Ascending aorta (tissue), 2 donors: ENCODE measurements at places on chromosomes 11 and 22. TPM values are rescaled to one million over a fixed set of nuclear protein-coding genes. Genes with fewer than 3 reads are reported as not detected.

The FAM227A gene
- total RNA-seq, result 0.43 TPM

The MFRP gene
- total RNA-seq, result not detected

The APOBEC3B gene
- 0.64 TPM for total RNA-seq

DNA sequence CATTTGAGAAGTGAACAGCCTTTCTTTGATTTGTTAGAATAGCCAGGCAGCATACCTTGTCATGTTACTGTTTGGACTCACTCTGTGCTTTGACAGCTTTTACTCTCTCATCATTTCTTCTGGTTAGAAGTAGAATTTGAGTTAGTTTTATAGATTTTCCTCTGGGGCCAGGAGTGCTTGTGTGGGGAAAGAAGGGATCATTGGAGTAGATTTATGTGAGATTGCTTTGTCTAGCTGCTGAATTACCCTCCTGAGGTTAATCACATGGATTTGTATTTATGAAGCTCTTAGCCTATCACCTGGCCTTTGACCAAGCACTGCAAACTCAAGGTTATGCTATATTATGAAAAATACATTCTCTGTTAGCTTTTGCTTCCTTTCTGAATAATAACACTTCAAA is 54.3 kb downstream of the SWAP70 start:
- no peak for DNase-seq

DNA sequence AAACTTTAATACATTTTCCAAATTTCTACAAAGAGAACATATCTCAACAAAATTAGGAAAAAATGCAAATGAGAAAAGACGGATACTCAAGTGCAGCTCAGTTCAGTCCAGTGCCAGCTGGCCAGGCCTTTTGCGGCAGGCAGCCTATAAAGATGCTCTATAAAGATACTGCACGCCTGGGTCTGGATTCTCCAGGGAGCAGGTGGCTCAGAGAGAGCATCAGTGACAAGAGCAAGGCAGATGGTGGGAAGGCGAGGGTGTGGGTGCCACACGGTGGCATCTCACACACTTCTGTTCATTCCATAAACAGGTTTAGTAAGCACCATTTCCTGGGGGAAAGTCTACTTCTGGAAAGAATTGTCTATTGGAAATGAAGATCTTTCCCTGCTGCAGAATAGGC is 18.1 kb upstream of the SCN3B start:
- DNase-seq, result no peak

DNA sequence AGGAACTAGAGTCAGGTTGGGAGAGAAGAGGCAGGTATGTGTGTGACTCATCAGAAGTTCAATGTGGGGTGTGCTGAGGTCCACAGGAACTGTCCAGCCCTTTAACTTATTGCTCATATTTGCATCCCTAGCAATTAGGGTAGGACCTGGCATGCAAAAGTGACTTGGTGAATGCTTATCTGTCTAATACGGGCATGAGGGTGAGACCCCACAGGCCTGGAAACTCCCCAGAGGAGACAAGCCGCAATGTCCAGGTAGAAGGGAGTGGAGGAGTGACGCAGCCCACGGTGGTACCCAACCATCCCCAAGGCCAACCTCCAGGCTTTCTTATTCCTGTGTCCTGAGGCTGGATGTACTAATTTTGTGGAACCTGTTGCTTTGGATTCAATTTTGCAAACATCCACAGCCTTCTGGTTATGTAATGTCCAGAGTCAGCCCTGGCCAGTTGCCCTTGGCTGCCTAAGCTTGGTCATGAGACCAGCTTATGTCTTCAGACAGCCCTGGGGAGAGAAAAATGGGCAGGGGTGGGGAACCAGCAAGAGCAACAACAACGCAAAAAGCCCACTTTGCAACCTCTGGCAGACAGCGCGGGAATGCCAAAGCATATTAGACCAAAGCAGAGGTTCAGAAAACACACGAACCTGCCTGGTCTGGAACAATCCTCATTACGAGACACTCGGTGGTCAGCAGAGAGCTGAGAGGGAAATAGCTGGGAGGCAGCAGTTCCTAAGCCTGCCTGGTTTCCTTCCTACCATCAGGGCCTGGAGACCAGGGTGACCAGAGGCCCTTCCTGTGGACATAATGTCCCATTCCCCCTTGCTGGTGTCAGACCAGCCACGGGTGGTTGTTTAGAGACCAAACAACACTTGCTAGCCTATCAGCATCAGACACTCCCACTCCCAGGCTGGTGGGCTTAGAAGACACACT is 49.3 kb downstream of the TIMP3 start:
- peak; percentile 91 for DNase-seq

- DNase-seq, result peak; percentile 5
Measured at GRCh38 chr11:9049959-9050358, 41.4 kb downstream of the SCUBE2 start.

The OR51T1 gene
- total RNA-seq, result not detected

GRCh38 chr11:36012455-36012854 is 68.6 kb downstream of the LDLRAD3 start:
- DNase-seq, result no peak

- DNase-seq, result no peak
Measured at GRCh38 chr11:7278314-7278917, 26.7 kb downstream of the SYT9 start.

- DNase-seq, result no peak
Measured at GRCh38 chr11:128936606-128937251, 5.9 kb downstream of the TP53AIP1 start.

- DNase-seq, result no peak
Measured at GRCh38 chr11:64128255-64129006, 37.5 kb downstream of the MACROD1 start.

The LSP1 gene
- total RNA-seq, result 41.9 TPM

The GPR83 gene
- not detected for total RNA-seq

DNA sequence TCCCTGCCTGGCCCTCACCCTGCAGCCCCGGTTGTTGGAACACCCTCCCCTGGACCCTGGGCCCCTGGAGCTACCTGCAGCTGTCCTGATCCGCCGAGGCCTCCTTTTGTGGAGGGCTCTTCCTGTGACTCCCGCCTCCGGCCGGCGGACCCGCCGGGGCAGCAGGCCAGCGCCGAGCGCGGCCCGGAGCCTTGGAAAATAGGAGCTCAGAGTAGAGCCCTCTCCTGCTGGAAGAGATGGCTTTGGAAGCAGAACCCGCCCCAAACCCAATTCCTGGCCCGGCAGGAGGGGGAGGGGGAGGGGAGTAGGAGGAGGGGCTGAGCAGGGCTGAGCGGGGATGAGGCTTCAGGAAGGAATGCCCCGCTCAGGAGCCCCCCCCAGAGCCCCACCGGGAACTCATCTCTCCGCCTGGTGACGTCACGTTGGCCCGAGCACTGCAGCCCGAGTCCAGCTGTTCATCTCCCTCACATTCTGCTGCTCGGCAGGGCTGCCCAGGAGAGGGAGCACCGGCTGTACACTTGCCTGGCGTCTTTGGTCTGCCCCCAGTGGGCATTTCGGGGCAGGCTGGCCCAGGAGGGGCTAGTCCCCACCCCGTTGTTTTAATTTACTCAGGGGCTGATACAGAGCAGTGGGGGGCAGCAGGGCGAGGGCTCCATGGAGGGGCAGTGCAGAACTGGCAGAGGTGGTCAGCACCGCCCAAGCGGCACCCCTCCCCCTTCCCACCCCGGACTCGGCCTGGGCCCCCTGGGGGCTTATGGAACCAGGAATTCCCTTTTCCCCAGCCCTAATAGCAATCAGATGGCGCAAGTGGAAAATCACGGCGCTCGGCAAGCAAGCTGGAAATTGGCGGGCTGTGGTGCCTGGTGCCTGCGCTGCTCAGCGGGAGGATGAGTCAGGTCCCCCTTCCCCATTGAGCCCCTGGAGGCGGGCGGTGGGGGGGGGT is at the start of gene MRGPRF:
MRGPRF (minus strand) TSS at position 238 of the 943 bp plus-strand sequence. CDS start 3,345 bp downstream, outside the sequence.
- peak; percentile 98 for DNase-seq

The PRR33 gene
- total RNA-seq, result not detected
